ENCODE measurements at places on chromosomes 2 and 18.

DNA sequence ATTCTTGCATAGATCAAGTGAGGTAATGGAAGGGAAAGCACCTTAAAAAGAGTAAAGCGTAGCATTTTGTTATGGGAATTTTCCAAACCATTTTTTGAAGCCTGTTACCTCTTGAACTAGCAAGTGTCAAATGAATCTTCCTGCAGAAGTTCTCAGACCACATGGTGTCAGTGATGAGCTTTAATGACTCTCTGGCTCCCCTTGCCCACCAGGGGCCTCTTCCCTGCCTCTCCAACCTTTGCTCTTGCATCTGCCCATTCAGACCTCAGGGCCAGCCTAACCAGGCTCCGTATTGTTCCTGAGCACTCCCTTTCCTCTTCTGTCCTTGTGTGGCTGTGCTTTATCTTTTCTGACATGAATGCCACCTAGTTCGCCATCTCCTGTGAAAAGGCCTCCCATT lies 155.9 kb downstream of the DIS3L2 start:
- no peak for DNase-seq

DNA sequence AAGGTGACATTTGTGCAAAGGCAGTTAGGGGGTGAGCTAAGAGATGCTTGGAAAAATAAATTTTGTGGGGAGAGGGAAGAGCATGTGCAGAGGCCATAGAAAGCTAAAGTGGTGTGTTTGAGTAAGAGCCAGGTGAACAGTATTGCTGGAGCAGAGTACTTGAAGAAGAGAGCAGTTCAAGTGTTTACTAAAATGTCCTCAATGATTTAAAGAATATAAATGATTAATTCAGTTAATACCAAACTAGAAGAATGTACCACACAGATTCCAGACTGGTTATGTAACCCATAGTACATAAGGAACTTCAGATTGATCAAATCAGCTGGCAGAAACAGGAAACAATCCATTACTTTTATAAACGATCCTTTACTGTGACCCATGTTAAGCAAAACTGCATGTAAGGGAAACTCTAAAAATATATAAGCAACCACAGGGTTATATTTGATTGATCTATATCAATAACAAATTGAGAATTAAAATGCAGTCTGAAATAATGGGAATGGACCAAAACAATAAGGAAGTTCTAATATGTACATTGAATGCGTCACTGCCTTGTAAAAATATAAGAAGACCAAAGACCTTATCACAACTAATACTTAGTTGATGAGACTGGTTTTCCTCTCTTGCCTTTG lies 76.9 kb downstream of the LDAH start:
- DNase-seq: no peak

- no peak for DNase-seq
These were observed 87.4 kb downstream of the INO80D start for GRCh38 chr2:205998583-205998982.

- DNase-seq: no peak
These were observed 112.4 kb upstream of the SLC66A3 start for GRCh38 chr2:11042841-11043240.

- DNase-seq: no peak
These were observed 28.1 kb downstream of the FARSB start for GRCh38 chr2:222627764-222628163.

DNA sequence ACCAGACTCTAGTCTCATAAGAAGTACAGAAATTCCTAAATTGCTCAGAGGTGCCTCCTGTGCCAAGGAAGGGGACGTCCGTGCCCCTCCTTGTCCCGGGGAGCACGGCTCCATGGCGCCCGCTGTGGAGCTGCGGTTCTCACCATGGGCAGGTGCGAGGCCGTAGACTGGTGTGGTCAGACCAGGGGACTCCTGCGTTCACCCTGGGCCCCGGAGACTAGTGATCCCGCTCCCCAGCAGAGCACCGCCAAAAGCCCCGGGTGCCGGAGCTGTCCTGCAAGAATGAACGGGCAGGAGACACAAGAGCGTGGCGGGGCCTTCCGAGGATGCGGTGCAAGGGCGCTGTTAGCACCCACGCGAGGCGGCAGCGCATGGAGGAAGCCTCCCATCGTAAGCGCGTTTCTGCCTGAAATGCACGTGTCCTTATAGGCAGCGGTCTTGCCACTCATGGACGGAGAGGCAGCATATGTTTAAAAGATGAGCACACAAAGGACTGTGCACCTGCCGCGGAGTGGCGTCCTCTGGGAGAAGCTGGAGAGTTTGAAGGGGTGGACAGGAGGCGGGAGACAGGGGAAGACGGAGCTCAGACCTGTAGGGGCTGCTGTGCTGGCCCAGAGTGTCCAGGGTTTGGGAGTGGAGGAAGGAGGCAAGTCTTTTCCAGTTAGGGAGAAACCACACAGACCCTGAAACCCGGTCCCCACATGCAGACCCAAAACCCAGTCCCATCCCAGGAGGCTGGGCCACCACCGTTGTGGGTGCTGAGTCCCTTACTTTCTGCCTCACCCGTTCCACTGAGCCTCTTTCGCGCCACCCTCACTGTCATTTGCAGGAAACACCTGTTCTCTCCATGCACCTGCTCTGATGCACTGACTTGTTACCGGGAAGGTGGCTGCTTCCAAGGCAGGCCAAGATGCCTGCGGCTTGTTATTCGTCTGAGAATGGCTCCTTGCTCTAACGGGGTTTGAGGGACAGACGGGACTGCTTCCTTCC lies 7.5 kb upstream of the KCNG2 start:
- DNase-seq: no peak

DNA sequence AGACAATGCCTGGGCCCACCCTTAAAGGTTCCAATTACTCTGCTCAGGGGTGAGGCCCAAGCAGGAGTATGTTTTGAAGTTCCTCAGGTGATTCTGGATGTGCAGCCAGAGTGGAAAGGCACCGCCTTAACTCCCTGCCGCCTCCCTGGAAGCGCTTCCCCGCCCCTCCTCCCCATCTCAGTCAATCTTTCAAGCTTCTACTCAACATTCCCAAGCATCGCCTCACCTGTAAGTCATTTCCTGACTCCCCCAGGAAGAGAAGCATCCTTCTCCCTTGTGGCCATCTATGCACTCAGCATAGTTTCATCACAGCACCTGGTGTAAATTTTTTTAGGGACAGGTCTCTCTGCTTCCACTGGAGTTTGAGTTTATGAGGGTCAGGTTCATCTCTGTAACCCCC lies 67.5 kb downstream of the MYL12B start:
- no peak for DNase-seq

DNA sequence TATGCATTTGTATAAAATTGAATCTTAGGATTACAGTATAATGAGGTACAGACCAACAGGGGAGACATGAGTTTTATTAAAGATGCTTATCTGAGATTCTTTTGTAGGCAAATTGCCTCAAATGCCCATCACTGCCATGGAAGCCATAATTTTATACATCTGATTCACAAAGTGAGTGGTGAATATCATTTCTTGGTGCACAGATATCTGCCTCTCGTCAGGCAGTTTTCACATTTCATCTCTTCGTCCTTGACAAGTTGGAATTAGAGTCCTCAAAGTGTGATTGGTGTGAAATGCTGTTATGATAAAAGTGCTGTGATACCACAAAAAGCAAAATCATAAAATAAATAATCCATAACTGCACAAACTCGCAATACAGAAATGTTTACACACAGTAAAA lies 1602.8 kb upstream of the DDX18 start:
- no peak for DNase-seq

Data from activated T-cell treated with anti-CD3 and anti-CD28 coated beads, Interleukin-2, amount 50 U/mL, for 48 hours (primary cell).